ENCODE measurements at places on chromosomes 11 and 22. TPM values are rescaled to one million over a fixed set of nuclear protein-coding genes. Genes with fewer than 3 reads are reported as not detected.

B4GALNT4 gene
- 1.9 TPM for total RNA-seq

NOX4 gene
- 3.6 TPM for total RNA-seq

PDE3B gene
- total RNA-seq, result 0.28 TPM

GNAZ gene
- total RNA-seq, result 0.96 TPM

HTR3A gene
- not detected for total RNA-seq

BBS1 gene
- total RNA-seq, result 33.3 TPM

ELFN2 gene
- total RNA-seq, result under 0.01 TPM

OR51I1 gene
- not detected for total RNA-seq

DSCAML1 gene
- under 0.01 TPM for total RNA-seq

NLRP6 gene
- total RNA-seq, result not detected

PTPRJ gene
- total RNA-seq, result 16.9 TPM

C22orf42 gene
- total RNA-seq, result not detected

ZNF215 gene
- total RNA-seq, result 6.8 TPM

ANGPTL5 gene
- 0.28 TPM for total RNA-seq

EIF4G2 gene
- total RNA-seq, result 696 TPM

Data from regular cardiac myocyte (primary cell).